ENCODE measurements at places on chromosomes 2 and 18.

- no peak for DNase-seq
Observed at GRCh38 chr18:407626-408224, 92.8 kb downstream of the COLEC12 start.

GRCh38 chr2:10534514-10535250, 86.6 kb upstream of the ODC1 start:
- no peak for DNase-seq

GRCh38 chr2:203492965-203493364, 42.1 kb downstream of the RAPH1 start:
- DNase-seq: no peak

DNA sequence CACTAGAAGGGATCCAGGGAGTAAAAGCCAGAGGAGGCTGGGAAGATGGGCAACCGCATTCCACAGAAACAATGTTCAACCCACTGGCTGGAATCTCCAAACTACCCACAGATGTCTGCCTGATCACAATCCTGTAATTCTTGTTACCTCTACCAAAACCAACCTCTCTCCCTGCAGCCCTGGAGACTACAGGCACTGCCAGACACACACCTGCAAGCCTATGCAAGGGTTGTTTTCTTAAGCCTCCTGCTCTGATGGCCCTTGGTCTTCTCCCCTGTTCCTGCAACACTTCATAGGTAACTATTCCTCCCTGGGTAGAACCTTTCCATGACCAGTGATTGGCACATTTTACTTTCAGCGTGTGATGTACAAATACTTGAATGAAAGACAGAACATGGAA, 21.9 kb downstream of the ST6GAL2 start:
- no peak for DNase-seq

DNA sequence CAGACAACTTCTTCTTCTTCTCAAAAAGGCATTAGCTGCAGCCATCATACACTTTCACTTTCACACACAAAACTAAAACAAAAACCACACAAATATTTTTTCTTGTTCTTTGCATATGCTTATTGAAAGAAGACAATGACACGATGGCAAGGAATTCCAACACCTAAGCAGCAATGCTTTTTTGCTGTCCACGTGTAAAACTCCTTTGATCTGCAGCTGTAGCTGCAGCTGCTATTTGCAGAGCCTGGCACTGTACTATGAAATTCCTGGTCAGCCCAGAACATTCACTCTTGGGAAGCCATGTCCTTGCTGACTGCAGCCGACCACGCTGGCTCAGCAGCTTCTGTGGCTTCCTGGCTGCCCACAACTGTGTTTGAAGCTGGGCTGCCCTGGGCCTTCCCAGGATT, 316.2 kb downstream of the CDH2 start:
- no peak for DNase-seq

DNA sequence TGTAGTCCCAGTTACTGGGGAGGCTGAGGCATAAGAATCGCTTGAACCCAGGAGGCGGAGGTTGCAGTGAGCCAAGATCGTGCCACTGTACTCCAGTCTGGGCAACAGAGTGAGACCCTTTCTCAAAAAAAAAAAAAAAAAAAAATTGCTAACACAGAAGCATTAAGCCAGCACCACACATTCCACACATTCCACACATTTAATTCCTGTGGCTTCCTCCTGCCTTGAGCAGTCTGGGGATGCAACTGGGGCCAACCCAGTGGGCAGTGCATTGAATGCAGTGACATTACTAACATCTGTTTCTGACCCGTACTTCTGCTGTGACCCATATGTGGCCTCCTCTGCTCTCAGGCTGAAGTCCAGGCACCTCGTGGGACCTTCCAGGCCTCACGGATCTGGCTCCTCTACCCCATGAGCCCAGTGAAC, 107.0 kb downstream of the BCL2L11 start:
- DNase-seq: no peak

GRCh38 chr2:64049633-64050220, 30.5 kb upstream of the VPS54 start:
- peak; percentile 65 for DNase-seq

DNA sequence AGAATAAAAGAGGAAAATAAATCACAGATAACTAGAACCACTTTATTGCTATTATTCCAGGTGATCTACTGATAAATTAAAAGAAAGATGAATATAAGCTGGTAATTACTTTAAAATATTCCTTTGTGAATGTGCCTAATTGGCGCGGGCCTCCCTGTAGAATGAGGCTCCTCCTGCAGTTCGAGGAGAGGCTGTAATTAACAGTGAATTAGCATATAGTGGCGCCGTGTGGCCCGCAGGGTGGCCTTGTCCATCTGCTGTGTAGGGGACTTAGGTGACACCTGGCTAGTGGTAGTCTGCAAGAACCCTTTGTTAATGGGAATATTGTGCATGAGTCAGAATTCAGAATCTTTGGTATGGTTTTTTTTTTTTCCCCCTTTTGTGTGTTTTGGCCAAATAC, 119.8 kb downstream of the AGAP1 start:
- DNase-seq: no peak

GRCh38 chr18:62897153-62897552, 181.8 kb downstream of the PHLPP1 start:
- no peak for DNase-seq

Measured in activated CD4-positive, alpha-beta T cell treated with anti-CD3 and anti-CD28 coated beads, Interleukin-2, amount 50 U/mL, for 1 hour (primary cell).